ENCODE measurements at places on chromosomes 11 and 22.

GRCh38 chr11:133712051-133712560 is 133.2 kb downstream of the SPATA19 start:
- DNase-seq = no peak

DNA sequence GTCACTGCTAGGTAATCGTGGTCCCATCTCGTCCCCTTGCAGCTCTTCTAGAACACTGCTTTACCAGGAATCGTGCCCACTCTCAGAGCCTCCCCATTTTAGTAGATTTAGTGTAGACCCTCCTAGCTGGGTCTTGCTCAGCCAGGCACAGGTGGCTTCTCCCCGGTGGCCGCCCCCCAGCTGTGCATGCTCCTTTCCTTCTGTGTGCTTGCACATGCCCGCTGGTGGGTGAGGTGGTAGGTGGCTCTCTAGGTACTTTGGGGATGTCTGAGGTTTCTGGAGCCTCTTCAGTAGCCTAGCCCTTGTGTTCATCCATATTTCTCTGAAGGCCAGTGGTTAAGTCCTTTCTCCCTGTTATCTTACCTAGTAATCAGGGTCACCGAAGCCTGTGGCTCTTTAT is 5.6 kb downstream of the TUB start:
- no peak for DNase-seq

- DNase-seq = no peak
These were observed 3.2 kb upstream of the GAB2 start for GRCh38 chr11:78420796-78421209.

DNA sequence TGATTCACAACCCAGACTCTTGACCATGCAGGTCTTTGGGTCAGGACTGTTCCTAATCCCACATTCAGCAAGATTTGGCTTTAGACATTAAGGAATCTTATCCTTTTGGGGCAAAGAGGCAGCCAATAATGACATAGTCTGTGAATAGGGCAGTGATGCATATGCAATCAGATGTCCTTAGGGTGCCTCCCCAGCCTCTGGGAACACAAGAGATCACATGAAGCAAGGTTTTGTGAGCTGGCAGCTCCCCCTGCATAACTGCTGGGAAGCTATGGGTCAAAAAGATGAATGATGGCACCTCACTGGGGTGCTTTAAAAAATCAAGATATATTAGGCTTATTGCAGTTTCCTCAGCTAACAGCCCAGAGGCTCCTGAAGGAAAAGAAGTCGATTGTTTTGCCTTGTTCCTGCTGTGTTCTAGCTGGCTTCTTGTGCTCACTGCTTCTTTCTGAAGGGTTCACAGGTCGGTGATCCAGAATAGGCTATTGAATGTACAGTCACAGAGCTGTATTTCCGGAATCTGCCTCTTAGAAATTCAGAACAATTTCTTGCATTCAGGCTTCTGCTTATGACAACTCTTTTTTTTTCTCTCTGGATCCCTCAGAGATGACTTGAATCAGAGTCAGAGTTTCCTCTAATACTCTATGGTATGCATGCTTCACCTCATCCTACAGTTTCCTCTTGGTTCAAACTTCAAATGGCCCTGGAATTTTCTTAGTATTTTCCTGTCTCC is 31.7 kb downstream of the INSC start:
- no peak for DNase-seq

GRCh38 chr11:1200611-1201191 is 22.2 kb upstream of the MUC5B start:
- DNase-seq = no peak

DNA sequence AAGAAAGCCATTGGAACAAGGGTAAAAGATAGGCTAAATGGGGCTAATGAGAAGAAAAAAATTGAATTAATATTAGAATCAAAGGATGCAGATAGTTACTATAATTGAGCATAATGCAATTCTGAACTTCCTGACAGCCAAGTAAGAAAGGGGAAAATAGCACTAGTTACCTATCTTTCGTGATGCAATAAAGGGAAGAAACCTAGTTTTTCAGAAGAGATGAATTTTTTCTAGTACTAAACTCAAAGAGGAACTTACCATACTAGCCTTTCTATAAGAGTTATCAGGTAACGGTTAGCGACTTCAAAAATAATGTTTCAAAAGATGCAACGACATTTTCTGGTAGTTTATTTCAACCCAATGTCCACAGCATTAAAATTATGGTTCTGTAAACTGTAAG is 8.8 kb upstream of the WT1 start:
- no peak for DNase-seq

GRCh38 chr11:6757373-6757967 is 14.3 kb downstream of the OR2AG2 start:
- peak; percentile 41 for DNase-seq

All from T-helper 17 cell (primary cell).